ENCODE measurements at places on chromosomes 2 and 18.

GRCh38 chr2:237517163-237517562 lies 30.1 kb downstream of the MLPH start:
- DNase-seq = no peak

- no peak for DNase-seq
These were observed 8.1 kb downstream of the CHN1 start for GRCh38 chr2:174997110-174997509.

GRCh38 chr2:196101325-196101991 lies 32.8 kb upstream of the DNAH7 start:
- no peak for DNase-seq

- no peak for DNase-seq
These were observed 50.0 kb downstream of the XRCC5 start for GRCh38 chr2:216159144-216159543.

DNA sequence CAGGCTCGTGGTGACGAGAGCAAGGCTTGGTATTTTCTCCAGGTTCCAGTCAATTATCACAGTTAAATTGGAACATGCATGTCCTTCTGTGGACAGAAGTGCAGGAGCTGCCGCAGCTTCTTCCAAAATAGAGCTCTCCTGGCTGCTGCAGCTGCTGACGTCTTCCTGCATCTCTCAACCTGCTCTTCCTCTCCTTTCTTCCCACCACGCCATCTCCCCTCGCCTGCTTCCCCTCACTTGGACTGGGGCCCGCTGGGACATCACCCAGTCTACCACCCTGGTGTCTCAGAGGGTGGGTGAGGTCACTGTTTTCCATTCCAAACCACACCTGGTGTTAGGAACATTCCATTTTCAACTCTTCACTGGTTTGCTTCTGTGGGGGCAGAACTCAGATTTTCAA lies 41.4 kb downstream of the SPP2 start:
- DNase-seq = no peak

GRCh38 chr2:134773759-134774742 lies 55.3 kb upstream of the TMEM163 start:
- DNase-seq = no peak

GRCh38 chr18:78595924-78596573 lies 383.6 kb upstream of the SALL3 start:
- no peak for DNase-seq

- no peak for DNase-seq
These were observed 34.3 kb downstream of the DARS1 start for GRCh38 chr2:135951041-135951583.

- no peak for DNase-seq
These were observed 17.6 kb downstream of the OSBPL6 start for GRCh38 chr2:178211943-178212342.

DNA sequence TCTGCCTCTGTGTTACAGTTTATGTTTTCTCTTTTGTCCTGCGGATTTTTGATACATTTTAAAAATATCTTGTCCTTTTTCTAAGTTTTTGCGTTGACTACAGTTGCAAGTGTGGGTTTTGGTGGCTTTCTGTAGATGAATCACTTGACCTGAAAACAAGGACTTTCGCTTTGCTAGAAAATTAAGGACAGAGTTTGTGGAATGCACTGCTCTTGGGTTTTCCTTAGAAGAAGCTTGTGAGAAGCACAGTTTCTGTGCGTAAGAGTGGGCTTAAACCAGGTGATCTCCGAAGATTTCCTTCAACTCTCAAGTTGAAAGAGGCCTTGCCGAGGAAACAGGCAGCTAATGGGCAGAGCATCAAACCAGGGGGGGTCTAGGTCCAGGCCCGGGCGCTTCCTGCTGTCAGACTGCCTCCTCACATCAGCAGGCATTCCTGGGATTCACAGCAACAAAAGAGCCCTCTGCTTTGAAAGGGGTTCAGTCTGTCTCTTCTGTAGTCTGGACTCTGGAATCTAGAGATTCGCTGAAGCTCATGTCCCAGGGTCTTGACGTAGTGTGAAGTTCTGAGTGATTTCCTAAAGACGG lies 17.3 kb downstream of the NCK2 start:
- DNase-seq = no peak

DNA sequence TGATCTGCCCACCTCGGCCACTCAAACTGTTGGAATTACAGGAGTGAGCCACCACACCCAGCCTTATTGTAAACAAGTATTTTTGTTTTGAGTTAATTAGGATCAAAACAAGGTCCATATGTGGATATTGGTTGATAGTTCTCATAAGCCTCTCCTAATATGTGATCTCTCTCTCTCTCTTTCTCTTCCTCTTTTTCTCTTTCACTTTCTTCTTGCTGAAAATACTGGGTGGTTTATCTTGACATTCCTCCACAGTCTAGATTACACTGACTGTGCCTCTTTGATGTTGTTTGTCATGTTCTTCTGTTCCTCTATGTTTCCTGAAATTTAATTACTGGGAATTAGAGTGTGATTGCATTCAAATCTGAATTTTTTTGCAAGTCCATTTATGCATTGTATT lies 547.5 kb upstream of the NRXN1 start:
- DNase-seq = no peak

GRCh38 chr2:2899826-2900225 lies 477.8 kb downstream of the EIPR1 start:
- DNase-seq = no peak

DNA sequence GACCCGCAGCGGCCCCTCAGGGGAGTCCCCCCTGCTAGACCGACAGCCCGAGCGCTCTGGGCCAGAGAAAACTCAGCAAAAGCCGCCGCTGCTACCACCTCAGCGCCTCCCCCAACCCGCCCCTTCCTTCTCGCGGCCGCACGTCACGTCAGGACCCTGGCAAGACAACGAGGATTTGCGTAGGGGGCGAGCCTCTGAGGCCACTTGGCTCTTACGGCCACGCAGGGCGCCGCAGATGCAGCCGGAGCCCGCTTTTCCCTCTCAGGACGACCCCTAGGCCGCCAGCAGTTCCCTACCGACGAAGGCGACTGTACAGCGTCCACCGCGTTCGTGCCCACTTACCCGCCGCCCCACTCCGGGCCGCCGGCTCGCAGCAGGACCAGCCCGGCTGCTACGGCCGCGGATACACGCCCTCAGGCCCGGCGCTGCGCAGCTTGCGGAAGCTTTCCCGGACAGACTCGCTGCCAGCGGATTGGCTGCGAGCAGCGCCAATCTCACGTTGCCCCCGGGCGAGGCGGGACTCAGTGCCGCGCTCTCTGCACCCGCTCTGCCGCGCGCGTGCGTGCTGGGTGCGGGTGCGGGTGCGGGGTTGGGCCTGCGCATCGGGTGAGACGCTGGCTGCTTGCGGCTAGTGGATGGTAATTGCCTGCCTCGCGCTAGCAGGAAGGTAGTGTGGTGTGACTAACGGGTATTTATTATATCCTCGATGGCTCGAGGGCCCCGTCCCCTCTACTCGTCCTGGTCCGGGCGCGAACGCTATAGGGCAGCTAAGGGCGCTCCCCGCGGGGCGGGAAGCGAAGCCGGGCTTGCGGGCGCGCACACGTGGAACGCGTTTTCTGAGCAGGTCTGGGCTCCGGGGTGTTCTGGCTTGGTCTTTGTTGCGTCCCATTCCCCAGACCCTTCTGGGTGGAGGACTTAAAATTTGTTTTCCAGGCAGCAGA lies at the start of the genes ORMDL1 and PMS1:
Gene ORMDL1, minus strand, starts transcription at position 413 of the 941 bp plus-strand sequence. CDS start 1,744 bp downstream, outside the sequence.
Gene PMS1, plus strand, starts transcription at position 524 of the 941 bp plus-strand sequence. CDS start 7,360 bp downstream, outside the sequence.
- DNase-seq = peak; percentile 90

- no peak for DNase-seq
These were observed 55.3 kb upstream of the B3GNT2 start for GRCh38 chr2:62140426-62141141.

- DNase-seq = no peak
These were observed 344.9 kb downstream of the RND3 start for GRCh38 chr2:150142561-150142960.

DNA sequence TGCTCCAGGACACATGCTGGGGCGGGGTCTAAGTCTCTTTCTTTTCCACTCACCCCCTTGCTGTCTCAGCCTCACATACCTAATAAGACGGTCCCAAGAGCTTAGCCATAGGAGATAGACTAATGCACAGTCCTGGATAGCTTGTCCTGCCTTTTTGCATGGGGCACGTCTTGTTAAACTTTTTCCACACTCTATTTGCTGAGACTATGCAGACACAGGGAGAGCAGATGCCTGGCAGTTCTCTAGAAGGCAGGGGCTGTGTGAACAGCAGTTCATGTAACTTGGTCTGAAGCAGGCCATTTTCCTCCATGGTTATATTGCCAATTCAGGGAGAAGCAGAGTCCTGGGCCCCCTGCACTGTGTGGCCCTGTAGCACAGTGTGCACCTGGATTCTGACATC lies 142.1 kb downstream of the SEPTIN10 start:
- DNase-seq = no peak

- no peak for DNase-seq
These were observed 12.3 kb downstream of the MEP1B start for GRCh38 chr18:32201948-32202672.

DNA sequence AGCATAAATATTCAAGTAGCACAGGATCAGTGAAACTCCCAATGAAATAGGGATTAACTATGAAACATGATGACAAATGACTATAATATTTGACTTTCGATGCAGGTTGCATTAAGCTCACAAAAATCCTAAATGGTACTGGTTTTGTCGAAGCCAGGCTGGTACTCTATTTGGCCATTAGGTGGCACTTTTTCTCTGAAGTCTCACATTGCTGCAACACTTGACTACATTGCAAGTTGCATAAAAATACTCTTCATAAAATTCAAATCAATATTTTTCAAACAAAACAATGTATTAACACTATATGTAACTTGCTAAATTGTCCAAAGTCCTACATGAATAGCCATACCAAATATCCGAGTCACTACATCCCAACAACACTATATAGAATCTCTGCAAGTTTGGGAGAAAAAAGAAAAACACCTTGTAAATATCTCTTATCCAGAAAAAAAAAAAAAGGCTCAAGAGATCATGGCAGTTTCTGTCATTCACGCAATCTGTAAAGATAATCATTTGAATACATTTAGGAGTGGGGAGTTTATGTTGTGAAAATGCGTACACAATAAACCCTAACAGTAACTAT lies 9.5 kb downstream of the RTTN start:
- no peak for DNase-seq
